Suppressor macrophage treated with lipopolysaccharide for 1 hour (primary cell): ENCODE measurements at places on chromosomes 3 and 15.

GRCh38 chr15:51189669-51190385, 95.1 kb upstream of the TNFAIP8L3 start:
- peak; percentile 83 for DNase-seq

DNA sequence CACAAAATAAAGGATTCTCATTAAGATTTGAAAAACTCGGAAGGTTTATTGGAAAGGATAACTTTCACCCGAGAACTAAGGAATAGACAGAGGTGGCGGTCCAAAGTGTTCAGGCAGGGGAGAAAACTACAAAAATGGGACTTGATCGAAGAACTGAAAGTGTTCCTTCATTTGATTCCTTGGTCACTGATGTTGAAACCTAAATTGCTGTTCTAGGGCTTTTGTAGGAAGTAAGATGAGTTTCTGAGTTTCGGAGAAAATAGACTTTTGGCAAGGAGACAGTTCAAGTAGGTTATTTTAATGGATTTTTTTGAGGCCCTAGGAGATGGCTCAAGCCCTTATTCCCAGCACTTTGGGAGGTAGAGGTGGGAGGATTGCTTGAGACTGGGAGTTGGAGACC, 1.4 kb downstream of the TRIP4 start:
- peak; percentile 16 for DNase-seq

GRCh38 chr3:59436164-59436958, 386.5 kb upstream of the CFAP20DC start:
- DNase-seq, result no peak

DNA sequence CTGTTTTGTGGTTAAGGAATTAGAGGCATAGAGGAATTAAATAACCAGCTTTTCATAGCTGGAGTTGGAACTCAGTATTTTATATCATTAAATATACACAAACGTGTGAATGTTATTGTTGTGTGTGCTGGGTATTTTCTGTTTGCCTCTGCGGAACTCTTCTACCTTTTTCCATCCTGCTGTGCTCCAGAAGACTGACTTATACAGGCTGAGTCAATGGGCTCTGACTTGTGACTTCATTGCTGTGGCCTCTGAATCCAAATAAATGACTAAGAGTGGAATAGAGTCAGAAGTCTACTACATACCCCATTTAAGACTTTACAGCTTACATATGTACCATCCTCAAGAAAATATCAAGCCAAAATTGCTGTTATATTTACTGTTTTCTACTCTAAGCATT, 17.6 kb downstream of the ARIH1 start:
- DNase-seq, result peak; percentile 56

- DNase-seq, result no peak
These were observed 22.2 kb upstream of the TRIM42 start for GRCh38 chr3:140655678-140656077.

DNA sequence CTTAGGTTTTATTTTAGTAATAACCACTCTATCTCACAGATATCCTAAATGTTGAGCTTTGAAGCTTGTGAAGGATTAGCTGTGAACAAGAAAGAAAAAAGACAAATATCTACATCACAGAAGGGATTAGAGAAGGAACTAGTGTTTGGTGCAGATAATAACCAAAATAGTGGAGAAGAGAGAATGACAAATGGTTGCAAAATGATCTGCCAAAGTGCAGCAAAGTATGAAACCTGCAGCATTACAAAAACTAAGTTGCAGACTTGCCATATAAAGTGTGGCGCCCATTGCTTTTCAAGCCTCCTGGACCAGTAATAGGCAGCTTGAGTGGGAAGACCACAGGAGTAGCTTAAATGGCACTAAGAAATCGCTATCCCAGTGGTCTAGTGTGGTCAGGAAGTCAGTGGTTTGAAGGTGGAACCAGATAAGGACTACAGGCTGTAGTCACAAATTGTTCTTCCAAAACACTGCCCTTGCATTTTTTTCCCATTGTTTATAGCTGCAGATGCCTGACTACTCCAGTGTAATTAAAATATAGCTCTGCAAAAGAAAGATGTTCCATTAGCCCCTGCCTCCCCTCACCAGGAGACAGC, 20.7 kb downstream of the TPM1 start:
- no peak for DNase-seq
